Activated T-cell treated with anti-CD3 and anti-CD28 coated beads, Interleukin-2, amount 50 U/mL, for 1 hour (primary cell): ENCODE measurements at places on chromosomes 2 and 18.

GRCh38 chr2:164032995-164033394 lies 297.2 kb upstream of the FIGN start:
- no peak for DNase-seq

- no peak for DNase-seq
These were observed 33.1 kb upstream of the ATP6V1B1 start for GRCh38 chr2:70902579-70902978.

- no peak for DNase-seq
These were observed 63.7 kb downstream of the BABAM2 start for GRCh38 chr2:27954221-27954673.

GRCh38 chr2:238974501-238975166 lies 126.7 kb downstream of the TWIST2 start:
- DNase-seq = no peak

GRCh38 chr2:220144411-220144810 lies 517.0 kb downstream of the SLC4A3 start:
- no peak for DNase-seq

- DNase-seq = no peak
These were observed 26.9 kb upstream of the TNS1 start for GRCh38 chr2:218029366-218030360.

GRCh38 chr2:65331336-65332025 lies 100.9 kb downstream of the SPRED2 start:
- DNase-seq = no peak

- DNase-seq = no peak
These were observed 638.1 kb downstream of the DSC3 start for GRCh38 chr18:30404422-30404821.

GRCh38 chr2:225994748-225995405 lies 595.4 kb downstream of the NYAP2 start:
- no peak for DNase-seq

DNA sequence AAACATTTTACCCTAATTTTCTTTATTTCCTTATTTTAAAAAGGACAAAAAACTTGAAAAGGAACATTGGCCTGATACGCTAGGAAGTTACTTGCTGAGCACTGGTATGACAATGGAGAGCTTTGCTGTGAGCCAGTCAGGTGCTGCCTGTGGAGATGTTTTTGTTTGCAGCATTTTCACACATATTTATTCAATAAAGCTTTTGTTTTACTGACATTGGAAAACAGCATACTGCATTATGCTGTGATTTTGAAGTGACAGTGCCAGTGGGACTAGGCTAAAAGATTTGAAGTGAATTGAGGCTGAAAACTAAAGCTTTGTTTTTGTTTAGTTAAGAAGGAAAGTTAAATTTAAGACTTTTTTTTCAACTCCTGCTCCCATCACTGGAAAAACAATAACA lies 470.7 kb upstream of the ZEB2 start:
- DNase-seq = no peak

- DNase-seq = no peak
These were observed 24.6 kb upstream of the RPL31 start for GRCh38 chr2:100977511-100977910.

- DNase-seq = no peak
These were observed 98.5 kb downstream of the AFF3 start for GRCh38 chr2:100043891-100044255.

DNA sequence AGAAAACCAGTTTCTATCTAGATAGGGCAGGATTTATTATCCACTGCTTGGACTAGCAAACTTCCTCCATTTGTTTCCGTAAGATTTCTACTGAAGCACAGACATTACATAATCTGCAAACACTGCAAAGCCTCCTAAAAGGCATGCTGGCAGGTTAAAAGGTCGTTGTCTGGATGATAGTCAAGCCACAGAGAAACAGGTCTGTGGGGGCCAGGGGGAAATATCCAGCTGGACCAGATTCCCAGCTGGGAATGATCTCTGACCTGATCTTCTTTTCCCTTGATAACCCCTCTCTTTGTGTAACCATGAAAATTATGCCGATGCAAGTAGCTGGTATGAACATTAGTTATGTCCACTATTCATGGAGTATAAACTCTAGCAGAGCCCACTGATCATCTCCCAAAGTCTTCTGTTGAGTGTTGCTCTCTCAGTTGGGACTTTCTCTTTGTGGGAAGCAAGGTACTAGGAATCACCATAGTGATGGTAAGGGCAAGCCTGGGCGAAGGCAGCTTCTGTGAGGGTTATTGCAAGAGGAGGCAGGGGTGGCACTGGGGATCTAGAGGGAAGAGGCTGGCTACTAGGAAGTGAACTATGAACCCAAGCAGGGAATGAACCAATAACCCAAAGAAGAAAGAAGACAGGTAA lies 61.3 kb downstream of the GDF7 start:
- no peak for DNase-seq

DNA sequence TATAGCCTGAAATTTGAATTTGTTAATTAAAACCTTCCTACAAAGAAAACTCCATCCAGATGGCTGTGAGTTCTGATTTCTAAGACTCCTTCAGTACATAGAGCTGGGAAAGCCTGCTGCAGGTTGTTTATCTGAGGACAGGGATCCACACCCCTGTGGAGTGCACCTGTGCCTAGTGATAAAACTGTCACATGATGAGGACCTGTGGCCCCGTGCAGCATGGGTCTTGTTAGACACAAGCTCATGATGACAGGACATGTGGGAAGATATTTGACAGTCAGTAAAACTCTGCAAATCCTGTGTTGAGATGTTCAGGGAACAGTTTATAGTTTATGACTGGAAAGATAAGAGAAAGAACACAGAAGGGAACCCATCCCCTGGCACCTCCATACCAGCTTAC lies 133.2 kb upstream of the TMEM18 start:
- DNase-seq = no peak

DNA sequence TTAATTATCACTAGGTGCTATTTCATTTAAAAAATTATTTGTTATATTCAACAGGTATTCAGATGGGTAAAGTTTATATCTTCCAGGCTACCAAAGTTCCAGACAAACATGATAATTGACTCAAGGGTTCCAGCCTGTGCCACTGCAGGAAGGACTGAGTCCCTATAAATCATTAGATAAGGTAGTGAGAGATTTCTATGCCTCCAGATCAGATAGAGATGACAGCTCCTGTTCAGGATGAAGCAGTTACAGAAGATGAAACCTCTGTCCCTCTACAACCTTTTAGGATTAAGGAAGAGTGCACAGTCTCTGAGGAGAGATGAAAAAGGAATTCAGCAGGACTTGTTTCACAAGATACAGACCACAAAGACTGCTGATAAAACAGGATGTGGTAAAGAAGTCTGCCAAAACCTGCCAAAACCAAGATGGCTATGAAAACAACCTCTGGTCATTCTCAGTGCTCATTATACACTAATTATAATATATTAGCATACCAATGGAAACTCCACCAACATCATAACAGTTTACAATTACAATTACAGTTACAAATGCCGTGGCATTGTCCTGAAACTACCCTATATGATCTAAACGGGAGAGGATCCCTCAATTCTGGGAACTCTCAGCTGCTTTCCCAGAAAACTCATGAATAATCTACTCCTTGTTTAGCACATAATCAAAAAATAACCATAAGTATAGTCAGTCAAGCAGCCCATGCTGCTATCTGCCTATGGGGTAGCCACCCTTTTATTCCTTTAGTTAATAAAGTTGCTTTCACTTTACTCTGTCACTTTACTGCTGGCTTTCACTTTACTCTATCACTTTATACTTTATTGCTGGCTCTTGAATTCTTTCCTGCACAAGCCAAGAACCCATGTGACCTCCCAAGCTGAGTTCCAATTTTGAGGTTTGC lies 288.5 kb downstream of the PDE11A start:
- no peak for DNase-seq

DNA sequence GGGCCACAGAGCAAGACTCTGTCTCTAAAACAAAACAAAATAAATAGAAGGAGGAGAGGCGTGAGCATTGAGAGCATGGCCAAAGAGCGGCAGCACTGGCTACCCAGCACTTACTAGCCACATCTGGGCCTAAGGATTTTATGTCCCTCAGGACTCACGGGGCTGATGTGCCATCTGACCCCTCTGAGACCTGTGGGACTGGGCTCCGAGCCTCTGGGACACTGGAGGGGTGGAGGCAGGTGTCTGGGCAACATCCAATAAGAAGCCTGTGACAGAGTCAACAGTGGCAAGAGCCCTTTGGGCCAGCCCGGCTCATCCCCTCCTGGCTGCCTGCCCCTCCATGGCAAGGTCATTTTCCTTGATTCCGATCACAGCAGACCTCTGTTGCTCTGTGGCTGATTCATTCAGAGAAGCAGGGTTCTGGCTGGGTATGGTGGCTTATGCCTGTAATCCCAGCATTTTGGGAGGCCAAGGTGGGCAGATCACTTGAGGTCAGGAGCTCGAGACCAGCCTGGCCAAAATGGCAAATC lies 60.7 kb downstream of the RRM2 start:
- no peak for DNase-seq

DNA sequence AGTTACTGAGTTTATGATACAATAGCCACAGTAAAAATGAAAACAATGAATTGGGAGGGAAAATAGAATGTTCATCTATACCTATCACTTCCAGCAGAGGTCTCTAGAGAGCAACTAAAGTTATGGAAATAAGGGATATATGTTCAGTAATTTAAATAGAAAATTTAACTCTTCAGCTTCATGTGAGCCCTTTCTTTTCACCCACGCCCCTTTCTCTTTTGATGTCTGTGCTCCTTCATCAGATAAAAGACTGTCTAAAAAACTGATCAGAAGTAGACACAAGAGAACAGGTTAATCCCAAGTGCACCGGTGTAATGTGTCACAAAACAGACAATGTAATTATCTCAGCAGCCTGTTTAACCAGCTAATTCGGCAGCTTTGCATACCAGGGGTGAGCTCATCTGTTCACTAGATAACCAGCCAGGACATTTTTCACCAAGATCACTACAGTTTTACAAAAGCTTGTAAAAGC lies 238.5 kb upstream of the ERBB4 start:
- DNase-seq = no peak

DNA sequence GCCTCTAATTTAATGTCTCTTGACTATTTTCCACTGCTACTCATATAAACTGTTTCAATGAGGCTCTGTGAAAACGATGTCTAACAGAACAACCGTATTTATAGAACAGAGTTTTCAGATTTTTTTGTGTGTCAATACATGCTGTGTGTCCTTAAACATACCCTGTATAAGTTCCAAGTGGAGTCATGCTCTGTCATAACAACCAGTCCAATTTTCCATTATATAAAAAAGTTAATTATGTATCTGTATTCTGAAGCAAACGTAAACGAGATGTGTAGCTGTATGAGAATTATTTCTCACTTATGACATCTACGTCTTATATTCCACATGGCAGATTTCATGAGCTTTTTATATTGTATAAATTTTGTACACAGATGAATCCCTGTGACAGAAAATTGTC lies 13.9 kb upstream of the GULP1 start:
- no peak for DNase-seq

GRCh38 chr2:29618024-29618423 lies 303.4 kb downstream of the ALK start:
- DNase-seq = no peak

DNA sequence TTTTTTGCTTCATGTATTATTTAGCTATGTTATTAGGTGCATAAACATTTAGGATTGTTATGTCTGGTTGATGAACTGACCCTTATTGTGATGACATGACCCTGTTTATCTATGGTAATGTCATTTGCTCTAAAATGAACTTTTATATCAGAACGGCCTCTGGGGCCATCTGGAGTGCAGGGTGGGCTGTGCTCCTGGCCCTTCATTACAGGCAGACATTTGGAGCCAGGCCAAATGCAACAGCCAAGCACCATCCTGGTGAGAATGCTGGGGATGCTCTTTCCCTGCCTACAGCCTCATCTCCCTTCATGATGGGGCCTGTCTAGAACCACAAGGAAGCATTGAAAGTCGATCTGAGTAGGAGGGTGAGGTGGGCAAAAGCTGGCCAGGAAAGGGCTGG lies 38.0 kb downstream of the HJURP start:
- DNase-seq = no peak

- DNase-seq = no peak
These were observed 22.5 kb upstream of the SALL3 start for GRCh38 chr18:78957140-78957539.

DNA sequence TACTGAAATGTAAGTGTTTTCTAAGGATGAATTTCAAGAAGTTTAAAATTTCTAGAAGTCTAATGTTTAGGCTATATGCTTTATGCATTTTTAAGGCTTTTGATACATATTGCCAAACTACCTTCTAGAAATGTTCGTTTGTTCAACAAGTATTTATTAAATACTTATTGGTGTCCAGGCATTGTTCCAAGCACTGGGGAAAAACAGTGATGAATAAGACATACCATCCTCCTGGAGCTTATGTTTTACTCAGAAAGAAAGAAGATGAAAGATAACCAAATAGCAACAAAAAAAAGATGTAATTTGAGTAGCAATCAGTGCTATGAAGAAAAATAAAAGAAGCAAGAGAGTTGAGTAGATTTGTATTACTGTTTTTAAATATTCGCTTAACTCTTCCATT lies 692.9 kb downstream of the SLC4A3 start:
- DNase-seq = no peak

GRCh38 chr2:197952540-197953202 lies 148.3 kb downstream of the PLCL1 start:
- no peak for DNase-seq

- no peak for DNase-seq
These were observed 95.7 kb downstream of the ICOS start for GRCh38 chr2:204032301-204032700.

DNA sequence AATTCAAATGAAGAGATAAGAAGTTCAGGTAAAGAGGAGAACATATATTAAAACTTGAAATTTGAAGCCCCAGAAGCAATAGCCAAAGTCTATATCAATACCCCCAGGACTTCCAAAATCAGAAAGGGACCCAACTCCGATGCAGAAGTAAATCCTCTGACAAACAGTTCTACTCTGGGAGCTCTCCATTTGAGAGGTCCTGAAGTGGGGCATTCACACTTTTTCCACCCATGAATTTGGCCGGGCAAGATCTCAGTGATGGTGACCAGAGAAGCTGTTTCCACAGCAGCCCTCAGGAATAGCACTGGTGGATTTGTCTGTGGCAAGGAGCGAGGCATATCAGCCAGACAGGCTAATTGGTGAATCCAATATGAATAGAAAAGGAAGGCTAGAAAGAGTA lies 313.6 kb upstream of the MC4R start:
- DNase-seq = no peak

- no peak for DNase-seq
These were observed 49.2 kb downstream of the SIGLEC15 start for GRCh38 chr18:45874491-45875184.

DNA sequence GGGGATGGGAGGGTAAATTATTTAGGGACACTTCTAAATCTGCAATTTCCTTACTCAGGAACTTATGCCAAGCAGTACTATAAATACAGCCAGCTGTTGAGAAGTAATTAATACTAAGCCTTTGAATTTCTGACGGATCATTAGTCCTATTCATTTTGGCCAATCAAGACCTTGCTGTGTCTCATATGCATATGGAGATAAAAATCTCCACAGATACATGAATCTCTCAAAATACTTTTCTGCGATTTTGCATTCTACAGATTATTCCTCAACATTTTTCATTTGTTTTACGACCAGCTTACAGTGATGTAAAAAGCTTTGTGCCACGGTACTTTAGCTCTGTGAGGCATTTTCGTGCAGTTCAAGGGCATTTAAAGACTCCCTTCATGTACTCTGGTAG lies 16.7 kb downstream of the LANCL1 start:
- DNase-seq = no peak

- no peak for DNase-seq
These were observed 11.3 kb downstream of the STK17B start for GRCh38 chr2:196160101-196160500.

- no peak for DNase-seq
These were observed 14.7 kb downstream of the DAPL1 start for GRCh38 chr2:158809816-158810215.
